Fibroblast of skin of abdomen (primary cell): ENCODE measurements at places on chromosomes 6 and 20.
A peak's percentile ranks its signal among the peaks of the same experiment; 100 is the strongest.

- peak; percentile 18 for DNase-seq
Measured at GRCh38 chr6:37624606-37625574, 72.8 kb downstream of the MDGA1 start.

DNA sequence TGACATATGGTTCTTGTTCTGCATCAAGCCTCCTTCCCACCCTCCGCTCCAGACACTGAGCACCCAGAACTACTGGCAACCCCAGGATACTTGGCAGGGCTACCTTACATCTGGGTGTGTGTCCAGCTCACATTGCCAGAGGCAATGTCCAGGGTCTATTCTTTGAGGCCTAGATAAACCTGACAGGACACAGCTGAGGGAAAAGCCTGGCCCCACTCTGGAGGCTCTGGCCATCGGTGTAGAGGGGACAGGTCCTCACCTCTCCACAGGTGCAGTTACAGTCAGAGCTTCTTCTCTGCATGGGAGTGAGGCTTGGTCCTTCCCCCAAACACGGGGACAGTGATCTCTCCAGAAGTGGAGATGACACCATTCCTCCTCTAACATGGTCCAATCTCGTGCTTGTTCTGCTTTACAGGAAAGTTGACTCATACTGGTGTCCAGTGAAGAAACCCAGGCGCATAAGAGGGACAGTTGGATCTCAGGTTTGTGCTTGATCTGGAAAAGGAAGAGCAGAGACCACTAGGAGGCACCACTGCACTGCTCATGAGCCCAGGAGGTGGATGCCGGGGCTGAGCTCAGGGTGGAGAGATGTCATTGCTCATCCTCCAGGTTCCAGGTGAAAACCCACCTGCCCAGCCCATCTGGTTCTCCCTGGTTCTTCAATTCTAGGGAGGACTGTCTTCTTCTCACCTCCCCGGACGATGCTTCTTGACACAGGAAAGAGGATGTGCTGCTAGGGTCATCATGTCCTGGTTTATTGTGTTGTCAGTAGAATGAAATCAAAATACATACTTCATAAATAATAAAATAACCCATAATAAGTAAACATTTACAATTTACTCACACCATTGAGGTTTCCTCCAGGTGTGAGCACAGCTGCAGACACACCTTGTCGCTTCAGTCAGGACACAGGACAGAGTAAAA, 14.7 kb downstream of the HLA-F start:
- peak; percentile 33 for DNase-seq

GRCh38 chr20:54262671-54263070, 54.8 kb downstream of the PFDN4 start:
- no peak for DNase-seq

- no peak for DNase-seq
Measured at GRCh38 chr6:14280766-14281293, 163.3 kb downstream of the CD83 start.

DNA sequence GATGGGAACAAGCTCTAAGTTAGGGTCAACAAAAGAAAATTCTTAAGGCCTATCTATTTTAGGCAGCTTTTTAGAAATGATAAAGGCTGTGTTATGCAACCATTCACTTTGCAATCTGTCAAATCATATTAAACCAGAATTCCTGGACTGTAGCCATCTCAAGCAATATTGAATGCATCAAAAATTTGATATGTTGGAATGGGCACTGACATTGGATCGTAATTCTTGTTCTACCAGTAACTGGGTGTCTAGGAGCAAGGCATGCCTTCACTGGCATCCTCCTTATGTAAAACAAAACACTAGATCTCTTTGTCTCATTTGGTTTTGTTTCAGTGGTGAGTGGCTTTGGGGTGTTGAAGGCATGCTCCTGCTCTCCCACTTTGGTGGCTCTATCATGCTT, 145.6 kb downstream of the JARID2 start:
- DNase-seq: no peak

- no peak for DNase-seq
Measured at GRCh38 chr6:39243809-39244208, 14.5 kb upstream of the KCNK5 start.

GRCh38 chr20:8287340-8287739, 155.3 kb downstream of the PLCB1 start:
- DNase-seq: no peak

DNA sequence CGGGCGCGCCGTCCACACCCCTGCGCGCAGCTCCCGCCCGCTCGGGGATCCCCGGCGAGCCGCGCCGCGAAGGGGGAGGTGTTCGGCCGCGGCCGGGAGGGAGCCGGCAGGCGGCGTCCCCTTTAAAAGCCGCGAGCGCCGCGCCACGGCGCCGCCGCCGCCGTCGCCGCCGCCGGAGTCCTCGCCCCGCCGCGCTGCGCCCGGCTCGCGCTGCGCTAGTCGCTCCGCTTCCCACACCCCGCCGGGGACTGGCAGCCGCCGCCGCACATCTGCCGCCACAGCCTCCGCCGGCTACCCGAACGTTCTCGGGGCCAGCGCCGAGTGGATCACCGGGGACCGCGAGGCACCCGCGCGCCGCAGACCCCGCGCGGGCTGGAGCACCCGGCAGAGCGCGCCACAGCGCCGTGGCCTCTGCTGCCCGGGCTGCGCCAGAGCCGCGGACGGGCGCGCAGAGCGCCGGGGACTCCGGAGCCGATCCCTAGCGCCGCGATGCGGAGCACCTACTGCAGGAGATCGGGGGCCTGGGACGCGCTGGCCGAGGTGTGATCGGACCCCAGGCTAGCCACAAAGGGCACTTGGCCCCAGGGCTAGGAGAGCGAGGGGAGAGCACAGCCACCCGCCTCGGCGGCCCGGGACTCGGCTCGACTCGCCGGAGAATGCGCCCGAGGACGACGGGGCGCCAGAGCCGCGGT, at the start of gene BMP2:
Gene BMP2 (plus strand): TSS at position 151 of the 692 bp plus-strand sequence. CDS start 2,441 bp downstream, outside the sequence.
- DNase-seq: peak; percentile 60

DNA sequence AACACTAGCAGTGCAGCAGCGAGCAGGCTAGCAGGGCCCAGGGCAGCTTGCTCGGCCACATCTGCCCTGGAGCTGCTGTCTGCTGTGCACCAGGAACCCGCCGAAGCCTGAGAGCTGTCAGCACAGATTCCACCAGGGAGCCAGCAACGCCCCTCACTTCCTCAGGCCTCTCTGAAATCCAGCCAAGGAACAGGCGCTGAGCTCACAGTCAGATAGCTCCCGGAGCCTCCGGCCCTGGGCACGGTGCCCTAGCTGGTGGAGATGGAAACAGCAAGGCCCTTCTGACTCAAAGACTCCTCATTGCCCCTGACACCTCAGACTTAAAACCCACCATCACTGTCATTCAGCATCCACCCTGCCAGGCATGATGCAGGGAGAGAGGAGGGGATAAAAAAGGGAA, 839.4 kb downstream of the MAFB start:
- peak; percentile 95 for DNase-seq

GRCh38 chr6:29552512-29553051, 7.0 kb downstream of the UBD start:
- peak; percentile 44 for DNase-seq

DNA sequence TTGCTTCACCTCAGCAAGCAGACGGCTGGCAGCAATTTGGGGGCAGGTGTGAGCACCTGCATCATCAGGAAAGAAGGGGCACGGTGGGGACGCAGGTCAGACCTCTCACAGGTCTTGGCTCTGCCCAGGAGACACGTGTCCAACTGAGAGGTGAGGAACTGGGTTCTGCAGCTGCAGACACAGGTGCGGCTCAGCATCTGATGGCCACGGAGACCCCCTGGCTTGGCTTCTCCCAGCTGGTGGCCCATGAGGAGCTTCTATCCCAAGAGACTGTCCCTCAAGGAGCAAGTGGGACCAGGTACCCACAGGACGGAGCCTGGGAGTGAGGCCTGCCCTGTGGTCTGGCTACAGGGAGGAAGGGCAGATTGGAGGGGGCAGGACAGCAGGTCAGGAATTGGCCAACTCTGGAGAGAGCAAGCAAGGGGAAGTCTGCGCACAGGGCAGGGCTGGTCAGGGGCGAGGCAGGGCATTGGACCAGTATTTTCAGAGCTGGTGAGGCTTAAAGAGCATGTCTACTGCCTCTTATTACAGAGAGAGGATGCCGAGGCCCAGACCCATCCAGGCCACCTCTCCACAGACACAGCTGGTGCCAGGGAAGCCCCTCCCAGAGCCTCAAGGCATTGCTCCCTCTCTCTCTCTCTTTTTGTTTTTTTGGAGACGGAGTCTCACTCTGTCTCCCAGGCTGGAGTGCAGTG, 4.2 kb downstream of the STMN3 start:
- no peak for DNase-seq

DNA sequence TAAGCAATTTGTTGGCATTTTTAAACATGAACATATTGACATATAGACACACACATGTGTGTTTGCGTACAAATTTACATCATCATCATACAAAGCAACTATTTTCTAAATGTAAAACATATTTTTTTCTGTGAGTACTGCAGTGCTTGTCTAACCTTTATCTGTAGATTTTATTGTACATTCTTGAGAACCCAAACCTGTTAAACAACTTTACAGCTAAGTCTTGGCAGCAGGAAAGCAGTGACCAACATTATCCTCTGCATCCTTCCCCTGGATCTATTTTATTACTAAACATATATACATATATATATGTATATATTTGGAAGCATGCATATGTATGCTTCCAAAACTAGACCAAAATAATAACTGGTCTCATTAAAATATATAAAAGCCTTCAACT, 10.4 kb upstream of the PLCB1 start:
- no peak for DNase-seq

GRCh38 chr6:31922942-31923341, 4.6 kb upstream of the C2 start:
- DNase-seq: no peak

DNA sequence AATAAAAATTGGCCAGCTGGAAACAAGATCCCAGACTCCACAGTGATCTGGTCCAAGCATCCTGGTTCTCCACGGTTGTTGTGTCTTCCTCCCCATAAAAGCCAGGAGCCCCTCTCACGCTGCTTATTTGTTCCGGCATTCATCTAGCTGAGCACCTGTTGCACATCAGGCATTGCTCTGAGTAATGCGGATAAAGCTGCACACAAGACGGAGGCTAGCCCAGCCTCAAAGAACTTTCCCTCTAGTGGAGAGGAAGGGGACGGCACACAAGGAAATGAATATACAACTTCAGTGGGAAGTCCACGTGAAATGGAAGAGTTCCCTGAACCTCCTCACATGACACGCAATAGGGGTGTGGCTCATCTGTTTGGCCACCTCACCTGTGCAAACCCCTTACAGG, 30.3 kb upstream of the NXT1 start:
- DNase-seq: peak; percentile 6

- peak; percentile 26 for DNase-seq
Measured at GRCh38 chr6:93417421-93418013, 1.8 kb downstream of the EPHA7 start.

GRCh38 chr20:44296011-44296410, 15.0 kb downstream of the FITM2 start:
- DNase-seq: no peak

GRCh38 chr6:165106261-165106660, 203.1 kb downstream of the C6orf118 start:
- no peak for DNase-seq

- no peak for DNase-seq
Measured at GRCh38 chr20:1631309-1632151, 11.7 kb upstream of the SIRPB1 start.

- peak; percentile 97 for DNase-seq
Measured at GRCh38 chr6:148271711-148272439, 70.8 kb upstream of the SASH1 start.

GRCh38 chr6:25002326-25003091, 66.7 kb upstream of the RIPOR2 start:
- no peak for DNase-seq

GRCh38 chr6:98880486-98880885, 46.1 kb downstream of the POU3F2 start:
- DNase-seq: no peak

DNA sequence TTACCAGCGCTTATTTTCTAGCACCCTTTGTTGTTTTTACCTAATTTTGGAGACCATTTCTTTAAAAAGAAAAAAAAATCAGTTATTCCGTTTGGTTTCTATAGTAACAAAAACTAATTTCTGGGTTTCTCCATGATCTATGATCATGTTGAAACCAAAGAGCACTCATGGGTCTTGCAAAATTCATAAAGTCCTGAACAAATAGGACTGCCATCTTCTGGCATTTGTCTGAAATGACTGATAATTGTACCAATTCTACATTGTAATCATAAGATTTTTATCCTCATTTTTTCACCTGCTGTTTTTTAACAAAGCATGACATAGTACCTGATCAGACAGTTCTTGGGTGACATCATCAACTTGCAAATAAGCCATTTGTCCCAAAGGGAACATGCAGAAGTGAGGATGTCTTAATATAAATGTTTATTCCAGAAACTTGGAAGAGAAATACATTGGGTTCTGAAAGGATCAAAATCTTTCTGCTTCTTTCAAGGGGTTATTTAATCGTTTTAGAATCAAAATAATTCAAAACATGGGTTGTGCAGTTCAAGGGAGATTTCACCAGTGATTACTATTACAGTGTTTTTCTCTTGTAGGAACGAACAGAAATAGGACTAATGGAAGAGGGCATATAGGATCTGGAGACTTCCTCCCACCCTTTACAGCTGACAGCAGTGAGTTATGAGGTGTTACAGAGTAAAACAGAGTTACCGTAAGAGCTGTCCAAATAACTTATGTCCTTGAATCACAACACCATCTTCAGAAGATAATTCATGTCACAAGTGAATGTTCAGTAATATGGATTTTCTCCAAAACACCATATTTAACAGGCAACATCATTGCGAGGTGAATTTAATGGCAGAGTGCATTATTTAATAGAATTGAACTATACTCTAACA, 87.1 kb upstream of the GJE1 start:
- DNase-seq: peak; percentile 92

DNA sequence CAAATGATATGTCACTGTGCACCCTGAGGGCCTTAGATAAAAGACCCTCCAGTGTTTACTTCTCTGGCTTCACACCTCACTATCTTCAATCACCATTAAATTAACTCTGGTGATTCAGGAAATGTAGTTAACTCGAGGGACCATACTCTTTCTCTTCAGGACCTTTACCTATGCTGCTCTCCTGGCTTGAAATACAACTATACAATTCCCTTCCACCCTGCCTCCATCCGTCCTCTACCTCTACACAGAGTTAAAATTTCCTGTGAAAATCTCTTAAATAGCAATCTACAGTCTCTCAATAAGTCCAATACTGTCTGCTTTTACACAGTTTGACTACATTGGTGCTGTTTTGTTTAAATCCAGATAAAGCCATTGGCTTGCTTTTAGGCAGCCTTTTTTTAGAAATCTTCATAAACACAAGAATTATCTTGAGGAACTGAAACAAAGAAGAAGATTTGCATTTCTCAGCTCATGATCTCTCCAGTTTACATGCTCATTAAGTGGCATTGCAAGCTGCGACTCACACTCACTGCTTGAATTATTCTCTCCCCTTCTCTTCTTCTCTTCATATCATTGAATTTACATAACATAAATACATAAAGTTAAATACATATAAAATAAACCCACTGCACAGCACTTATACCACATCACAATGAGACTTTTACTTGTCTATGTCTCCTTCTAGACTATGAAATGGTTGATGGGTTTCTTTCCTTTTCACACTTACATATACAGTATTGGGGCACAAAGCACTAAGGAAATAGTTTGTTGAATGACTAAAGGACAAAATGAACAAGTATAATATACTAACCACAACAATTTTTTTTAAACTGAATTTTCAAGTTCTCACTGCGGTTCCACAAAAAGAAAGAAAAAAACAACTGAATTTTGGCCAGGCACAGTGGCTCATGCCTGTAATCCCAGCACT, 239.0 kb upstream of the KCNQ5 start:
- DNase-seq: no peak

- no peak for DNase-seq
Measured at GRCh38 chr6:41053041-41053440, at the start of gene APOBEC2. TSS of gene APOBEC2 (plus strand) at chr6:41053202. CDS start at chr6:41053348, 146 bp downstream.

- DNase-seq: no peak
Measured at GRCh38 chr6:27736686-27737085, 175.5 kb downstream of the OR2B2 start.

GRCh38 chr6:147203311-147204059, 732 bp upstream of the STXBP5 start:
- peak; percentile 84 for DNase-seq
